ENCODE measurements at places on chromosomes 12 and 14.

DNA sequence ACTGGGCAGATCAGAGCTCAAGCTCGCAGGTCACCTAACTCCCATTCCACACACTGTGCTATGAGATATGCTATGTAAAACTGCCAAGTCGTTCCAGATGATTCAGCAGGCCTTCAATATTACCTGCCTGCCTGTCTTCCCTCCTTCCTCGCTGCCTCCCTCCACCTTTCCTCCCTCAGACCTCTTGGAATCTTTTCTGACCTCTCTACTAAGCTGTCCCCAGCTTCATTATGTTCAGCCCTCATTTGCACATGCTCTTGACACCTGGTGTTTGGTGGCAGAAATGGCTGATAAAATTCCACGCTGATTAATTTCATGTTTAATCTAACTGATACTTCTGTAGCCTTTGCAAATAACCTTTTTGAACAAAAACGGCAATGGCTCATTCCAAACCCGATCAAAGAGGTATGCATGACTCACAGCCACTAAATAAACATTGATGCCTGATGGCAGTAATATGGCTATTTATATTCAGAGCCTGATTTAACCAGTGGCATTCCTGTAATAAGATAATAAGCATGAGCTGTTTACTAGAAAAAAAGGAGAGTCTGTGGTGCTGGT lies 130.8 kb upstream of the EGLN3 start:
- DNase-seq = no peak

DNA sequence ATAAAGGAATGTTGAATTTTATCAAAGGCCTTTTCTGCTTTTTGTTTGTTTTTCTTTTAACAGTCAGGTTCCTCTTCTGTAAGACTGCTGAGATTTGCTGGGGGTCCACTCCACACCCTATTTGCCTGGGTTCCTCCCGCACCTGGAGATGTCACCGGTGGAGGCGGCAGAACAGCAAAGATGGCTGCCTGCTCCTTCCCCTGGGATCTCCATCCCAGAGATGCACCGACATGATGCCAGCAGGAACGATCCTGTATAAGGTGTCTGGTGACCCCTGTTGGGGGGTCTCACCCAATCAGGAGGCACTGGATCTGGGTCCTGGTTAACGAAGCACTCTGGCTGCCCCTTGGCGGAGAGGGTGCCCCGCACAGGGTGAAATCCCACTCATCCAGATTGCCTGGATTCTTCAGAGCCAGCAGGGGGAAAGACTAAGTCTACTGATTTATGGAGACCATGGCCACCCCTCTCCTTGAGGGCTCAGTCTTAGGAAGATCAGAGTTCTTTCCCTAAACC lies 244.0 kb upstream of the MDGA2 start:
- no peak for DNase-seq

DNA sequence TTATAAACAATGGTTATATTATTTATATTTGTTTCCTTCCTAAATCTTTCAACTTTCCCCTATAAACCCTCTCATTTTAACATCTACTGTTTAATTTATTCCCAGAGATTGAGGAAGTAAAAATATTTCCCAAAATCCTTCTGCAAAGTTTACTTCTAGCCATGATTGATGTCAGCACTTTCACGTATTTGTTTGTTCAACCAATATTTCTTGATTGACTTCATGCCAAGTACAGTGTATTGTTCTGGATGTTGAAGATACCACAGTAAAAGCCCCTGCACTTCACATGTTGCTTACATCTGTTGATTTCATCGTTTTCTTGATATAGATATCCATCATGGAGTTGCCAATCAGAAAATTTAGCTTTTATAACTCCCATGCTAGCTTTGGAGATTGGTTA lies 81.8 kb downstream of the TTLL5 start:
- no peak for DNase-seq

DNA sequence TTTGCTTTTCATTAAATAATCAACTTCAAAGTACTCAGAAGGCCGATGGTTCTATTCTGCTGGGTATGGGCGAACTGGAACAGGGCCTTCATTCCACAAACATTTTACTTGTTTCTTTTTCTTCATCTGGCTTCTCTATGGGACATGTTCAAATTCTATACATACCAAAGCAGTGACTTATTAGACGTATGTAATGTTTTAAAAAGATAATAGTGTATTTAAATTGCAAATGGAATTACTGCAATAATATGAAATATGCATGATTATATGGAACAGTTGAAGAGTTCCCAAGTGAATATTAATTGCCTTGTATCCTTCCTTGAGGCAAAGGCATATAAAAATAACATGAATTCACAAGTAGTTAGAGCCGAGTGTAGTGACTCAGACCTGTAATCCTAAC lies 75.5 kb downstream of the FAR2 start:
- no peak for DNase-seq

Data from effector CD4-positive, alpha-beta T cell (primary cell).